ENCODE measurements at places on chromosomes 12 and 14.

GRCh38 chr12:98185606-98186005 lies 329.8 kb upstream of the TMPO start:
- DNase-seq, result no peak

GRCh38 chr12:80805106-80805505 lies 88.4 kb downstream of the MYF5 start:
- no peak for DNase-seq

GRCh38 chr12:113244047-113244460 lies 22.8 kb downstream of the TPCN1 start:
- DNase-seq, result peak; percentile 41

GRCh38 chr12:132161036-132161781 lies 17.0 kb downstream of the NOC4L start:
- no peak for DNase-seq

DNA sequence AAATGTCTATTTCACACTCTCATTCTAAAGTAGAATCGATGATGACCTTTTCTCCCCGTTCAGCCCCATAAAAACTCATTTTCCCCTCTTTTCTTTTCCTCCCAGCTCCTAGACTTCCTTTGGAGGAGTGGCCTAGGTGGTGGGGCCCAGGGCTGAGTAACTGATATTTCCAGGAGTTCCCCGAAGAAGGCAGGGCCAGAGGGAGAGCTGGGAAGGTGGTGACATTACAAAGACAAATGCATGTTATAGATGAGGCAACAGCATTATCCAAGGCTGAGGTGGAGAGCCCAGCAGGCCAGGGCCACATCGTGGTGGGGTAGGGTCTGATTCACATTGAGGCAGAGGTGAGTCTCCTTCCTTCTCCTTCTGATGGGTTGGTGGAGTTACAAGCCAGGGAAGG lies 22.2 kb upstream of the HDAC7 start:
- DNase-seq, result no peak
